Neural crest cell (in vitro differentiated cells): ENCODE measurements at places on chromosomes 5 and 9. TPM values are rescaled to one million over a fixed set of nuclear protein-coding genes. Genes with fewer than 3 reads are reported as not detected.
A peak's percentile ranks its signal among the peaks of the same experiment; 100 is the strongest.

Gene RAB3C
- 13.6 and 21.7 TPM in 2 replicates for total RNA-seq

Gene DAPK1
- 62.7 and 64.1 TPM in 2 replicates for total RNA-seq

DNA sequence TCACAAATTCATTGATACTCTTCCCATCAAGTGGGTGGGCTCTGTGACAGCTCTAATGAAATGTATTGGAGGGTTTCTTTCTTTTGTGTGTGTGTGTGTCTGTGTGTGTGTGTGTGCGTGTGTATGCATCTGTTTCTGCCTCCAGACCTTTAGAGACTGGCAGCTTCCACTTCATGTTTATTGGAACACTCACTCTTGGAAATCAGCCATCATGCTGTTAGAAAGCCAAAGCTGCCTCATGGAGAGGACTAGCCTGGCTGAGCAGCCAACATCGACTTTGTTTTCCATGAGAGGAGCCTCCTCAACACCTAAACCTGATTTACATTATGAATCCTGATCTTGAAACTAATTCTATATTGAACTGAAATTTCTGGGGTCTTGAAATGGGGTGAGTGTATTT is 128.5 kb upstream of the FAM174A start:
- no peak overlapping the region for H3K4me3 ChIP-seq
- H3K27ac ChIP-seq: no peak overlapping the region
- no peaks in the 10 kb centered on the region for H3K36me3 ChIP-seq
- peaks cover 5% of the 10 kb centered on the region for H3K4me1 ChIP-seq

- no peaks in the 10 kb centered on the region for H3K36me3 ChIP-seq
- H3K4me1 ChIP-seq: peaks cover 12% of the 10 kb centered on the region
- peak overlapping the region; percentile 35 for H3K27ac ChIP-seq
- H3K4me3 ChIP-seq: no peak overlapping the region
- no peak for DNase-seq
- H3K27me3 ChIP-seq: no peaks in the 10 kb centered on the region
Observed at GRCh38 chr9:98142925-98143481, 24.0 kb upstream of the TRIM14 start.

Gene SPATA31E1
- total RNA-seq: 0.16 and 0.21 TPM in 2 replicates

Gene CDH9
- 0.14 TPM in 1 of 2 replicates, not detected in the other for total RNA-seq

DNA sequence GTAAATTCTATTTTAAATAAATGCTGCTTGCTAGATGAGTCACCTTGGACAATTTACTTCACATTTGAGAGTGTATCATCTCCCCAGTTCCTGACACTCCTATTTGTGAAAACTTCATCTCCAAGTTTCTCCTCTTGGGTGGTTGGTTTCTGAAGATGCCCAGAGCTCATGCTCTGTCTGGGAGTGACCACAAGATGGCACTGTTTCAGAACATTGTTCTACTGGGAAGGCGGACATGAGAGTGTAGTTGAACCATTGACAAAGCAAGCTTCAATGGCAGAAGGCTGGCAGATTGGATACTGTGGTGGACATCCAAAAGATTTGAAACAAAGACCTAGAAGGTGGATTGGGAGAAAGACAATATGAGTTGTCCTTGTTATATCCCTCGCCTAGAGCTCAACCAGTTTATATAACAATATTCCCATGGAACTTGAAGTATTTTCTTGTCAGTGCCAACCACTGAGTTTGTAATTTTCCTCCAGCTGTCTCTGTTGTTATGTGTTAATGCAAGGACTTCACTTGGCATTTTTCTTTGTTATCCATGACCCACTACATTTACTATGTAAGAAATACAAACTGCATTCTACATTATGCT is 234.3 kb upstream of the ANKH start:
- H3K4me3 ChIP-seq: no peak overlapping the region
- peaks cover 5% of the 10 kb centered on the region for H3K27me3 ChIP-seq
- no peaks in the 10 kb centered on the region for H3K36me3 ChIP-seq
- peak; percentile 59 for DNase-seq
- H3K4me1 ChIP-seq: no peaks in the 10 kb centered on the region

Gene ANKRD18A
- 4.8 and 7.6 TPM in 2 replicates for total RNA-seq

- no peak for DNase-seq
- peaks cover 2% of the 10 kb centered on the region for H3K36me3 ChIP-seq
- peaks cover 51% of the 10 kb centered on the region for H3K4me1 ChIP-seq
Observed at GRCh38 chr9:120920806-120921178, 5.8 kb downstream of the TRAF1 start.

Gene MYMK
- not detected in 2 replicates for total RNA-seq

Gene LRSAM1
- total RNA-seq: 17.3 and 21.5 TPM in 2 replicates

- H3K36me3 ChIP-seq: no peaks in the 10 kb centered on the region
- no peak overlapping the region for H3K4me3 ChIP-seq
- H3K27me3 ChIP-seq: no peaks in the 10 kb centered on the region
Observed at GRCh38 chr9:37951671-37952449, 47.9 kb upstream of the SLC25A51 start.
